Stimulated activated CD8-positive, alpha-beta memory T cell treated with anti-CD3 and anti-CD28 coated beads, Interleukin-7, amount 100 ng/mL, for 4 hours (primary cell): ENCODE measurements at places on chromosomes 7 and 10.

GRCh38 chr7:148255333-148255732, 335.2 kb upstream of the C7orf33 start:
- no peak for DNase-seq

DNA sequence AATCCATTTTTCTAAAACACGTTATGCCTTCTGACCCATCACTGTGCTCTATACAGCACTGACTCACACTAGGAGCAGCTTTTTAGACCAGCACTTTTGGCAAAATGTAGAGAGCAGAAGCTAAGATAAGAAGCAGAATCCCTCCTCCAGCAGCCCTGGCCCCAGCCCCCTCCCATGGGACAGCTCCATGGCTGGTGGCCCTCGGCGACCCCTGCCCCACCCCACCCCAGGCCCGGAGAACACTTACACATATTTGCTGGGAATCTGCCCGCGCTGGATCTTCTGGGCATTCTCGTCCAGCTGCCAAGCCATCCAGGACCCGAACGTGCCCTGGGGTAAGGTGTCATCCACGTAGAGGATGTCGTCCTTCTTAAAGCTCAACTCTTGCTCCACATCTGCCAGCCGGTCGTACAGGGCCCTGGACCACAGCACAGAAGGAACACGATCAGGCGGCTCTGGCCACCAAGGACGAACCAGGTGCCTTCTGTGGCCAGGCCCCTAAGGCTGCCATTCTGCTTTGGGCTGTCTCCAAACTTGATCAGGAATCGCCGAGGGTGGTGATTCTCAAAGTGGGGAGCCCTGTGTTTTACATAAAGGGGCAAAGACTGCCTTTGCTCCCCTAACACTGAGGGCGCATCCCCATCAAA, 119.9 kb downstream of the DLG5 start:
- no peak for DNase-seq

GRCh38 chr7:120915314-120916105, 35.1 kb upstream of the ING3 start:
- DNase-seq: no peak

GRCh38 chr7:149624006-149624405, 126.4 kb upstream of the ZNF746 start:
- DNase-seq: peak; percentile 48

DNA sequence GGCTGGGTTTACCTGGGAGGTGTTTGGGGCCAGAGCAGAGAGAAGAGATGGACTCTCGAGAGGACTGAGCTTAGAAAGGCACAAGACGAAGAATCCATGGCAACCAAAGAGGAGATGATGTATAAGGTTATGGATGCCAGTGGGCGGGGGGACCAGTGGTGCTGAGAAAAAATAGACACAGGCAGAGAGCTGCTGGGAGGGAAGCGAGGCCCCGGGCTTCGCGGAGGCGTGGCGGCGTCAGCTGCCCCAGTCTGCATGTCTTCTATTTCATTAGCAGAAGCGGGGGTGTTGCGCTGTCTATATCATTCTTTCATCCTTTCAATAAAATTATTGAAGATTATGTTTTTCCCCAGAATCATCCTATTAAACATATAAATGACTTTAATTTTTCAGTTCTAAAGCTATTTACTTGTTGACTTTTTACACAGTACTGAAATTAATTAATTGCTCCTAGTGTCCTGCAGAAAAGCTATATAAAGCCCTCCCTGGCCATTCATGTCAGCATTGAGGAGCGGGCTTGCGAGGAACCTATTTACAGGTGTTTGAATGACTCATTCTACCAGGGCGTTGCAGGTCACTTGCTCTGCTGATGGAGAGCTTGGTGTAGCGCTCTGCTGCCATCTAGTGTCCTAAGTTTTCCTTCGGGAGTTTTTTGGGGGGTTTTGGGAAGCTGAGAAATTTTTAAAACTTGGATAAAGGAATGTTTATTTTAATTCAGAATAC, 42.9 kb upstream of the BHLHA15 start:
- DNase-seq: peak; percentile 61

GRCh38 chr10:58367069-58367468, 18.1 kb upstream of the TFAM start:
- no peak for DNase-seq

- no peak for DNase-seq
Observed at GRCh38 chr10:48522011-48522765, 82.7 kb downstream of the ARHGAP22 start.

GRCh38 chr10:132575320-132576201, 38.0 kb downstream of the INPP5A start:
- DNase-seq: no peak

- no peak for DNase-seq
Observed at GRCh38 chr10:88309365-88309764, 273.8 kb downstream of the RNLS start.

GRCh38 chr7:25911738-25912607, 240.0 kb upstream of the NFE2L3 start:
- no peak for DNase-seq

- DNase-seq: no peak
Observed at GRCh38 chr7:38855386-38855785, 53.6 kb downstream of the VPS41 start.

DNA sequence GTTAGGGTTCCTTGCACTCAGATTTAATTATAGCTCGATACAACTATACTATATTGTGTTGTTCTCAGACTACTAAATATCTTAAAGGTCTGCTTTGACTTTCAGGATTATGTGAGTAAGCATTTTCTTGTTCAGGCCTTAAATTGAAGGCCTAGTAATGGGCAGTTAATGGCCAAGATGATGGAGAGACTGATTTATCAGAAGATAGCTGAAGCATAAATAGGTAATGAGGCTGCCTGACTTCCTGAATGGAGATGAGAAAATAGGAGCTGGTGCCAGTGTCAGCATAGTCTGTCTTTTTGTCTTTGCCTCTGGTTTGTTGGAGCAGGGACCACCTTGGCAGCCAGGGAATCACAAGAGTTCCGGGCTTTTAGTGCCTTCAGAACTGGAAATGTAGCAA, 32.2 kb downstream of the ADAM22 start:
- DNase-seq: no peak

GRCh38 chr7:36651404-36651803, 72.9 kb downstream of the AOAH start:
- DNase-seq: no peak

GRCh38 chr10:20369863-20370736, 527.0 kb downstream of the NEBL start:
- DNase-seq: no peak

DNA sequence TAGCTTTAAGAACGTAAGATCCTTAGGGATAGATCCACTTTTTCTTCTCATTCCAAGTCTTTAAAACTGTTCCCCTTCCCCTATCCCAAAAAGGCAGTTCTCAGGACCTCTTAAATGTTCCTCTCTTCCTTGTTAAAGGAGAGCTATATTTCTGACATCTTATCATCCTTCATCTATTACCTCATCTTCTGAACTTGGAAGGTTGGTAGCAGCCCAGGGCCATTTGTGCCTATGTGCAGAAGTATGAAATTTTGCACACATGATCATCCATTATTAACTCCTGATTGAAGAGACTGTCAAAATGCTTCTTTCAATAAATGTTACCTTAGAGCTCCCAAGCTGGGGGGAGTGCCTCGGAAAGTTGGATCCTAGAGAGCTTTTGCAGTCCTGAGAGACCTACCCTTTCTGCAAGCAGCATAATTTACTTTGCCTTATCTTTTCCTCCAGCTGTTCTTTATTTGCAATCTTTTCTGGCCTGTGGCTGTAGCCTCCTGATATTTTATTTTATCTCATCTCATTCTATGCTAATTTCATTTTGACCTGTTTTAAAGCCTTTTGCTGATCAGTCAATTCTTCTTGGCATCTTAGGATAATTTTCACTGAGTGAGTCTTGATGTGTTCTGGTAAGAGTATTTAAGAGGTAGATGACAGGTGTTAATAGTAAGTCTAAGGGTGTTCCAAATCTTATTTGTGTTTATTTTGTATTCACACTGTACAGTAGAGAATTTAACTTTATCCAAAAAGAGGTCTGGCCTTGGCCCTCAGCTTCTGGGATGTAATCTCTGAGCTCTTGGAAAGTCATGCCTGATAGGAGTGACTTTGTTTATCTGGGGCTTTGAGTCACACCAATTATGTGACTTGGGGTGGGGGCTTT, 135.0 kb upstream of the PDLIM1 start:
- no peak for DNase-seq

DNA sequence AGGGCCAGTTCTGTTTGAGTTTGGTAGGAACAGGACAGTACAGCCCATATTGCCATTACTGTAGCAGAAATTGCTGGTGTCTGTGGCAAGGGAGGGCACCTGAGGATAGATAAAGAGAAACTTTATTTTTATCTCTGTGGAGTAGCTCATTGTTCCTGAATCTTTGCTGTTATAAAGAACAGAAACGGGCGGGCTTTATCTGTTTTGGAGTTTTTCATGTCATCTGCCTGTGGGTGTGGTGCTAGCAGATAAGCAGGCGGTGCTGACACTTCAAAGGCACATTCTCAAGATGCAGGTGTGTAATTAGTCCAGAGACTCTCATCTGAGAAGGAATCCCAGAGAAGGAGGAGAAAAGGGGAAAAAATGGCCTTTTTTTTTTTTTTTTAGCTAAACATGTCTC, 11.5 kb downstream of the ZNF273 start:
- no peak for DNase-seq

DNA sequence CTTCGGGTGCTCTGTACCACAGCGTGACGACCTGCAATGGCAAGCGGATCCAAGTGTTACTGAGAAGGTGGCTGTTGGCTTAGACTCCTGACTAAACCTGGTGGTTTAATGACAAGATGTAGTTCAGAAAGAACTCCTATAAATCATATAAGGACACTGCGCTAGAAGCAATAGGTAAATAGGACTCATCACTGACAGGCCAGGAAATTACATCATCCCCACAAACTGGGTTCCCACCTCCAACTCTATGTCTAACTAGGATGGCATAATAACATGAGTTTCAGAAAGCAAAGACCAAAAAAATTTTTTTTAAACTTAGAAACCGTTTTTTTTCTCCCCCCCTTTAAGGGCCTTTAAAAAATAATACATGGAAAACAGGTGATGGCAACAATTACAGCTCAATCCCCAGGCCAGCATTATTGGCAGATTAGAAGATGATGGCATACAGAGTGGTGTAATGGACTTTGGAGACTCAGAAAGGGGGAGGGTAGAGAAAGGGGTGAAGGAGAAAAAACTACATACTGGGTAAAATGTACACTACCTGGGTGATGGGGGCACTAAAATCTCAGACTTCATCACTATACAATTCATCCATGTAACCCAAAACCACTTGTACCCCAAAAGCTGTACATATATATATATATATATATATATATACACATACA, 81.4 kb upstream of the FAM133B start:
- DNase-seq: no peak
